Stimulated activated naive CD8-positive, alpha-beta T cell treated with anti-CD3 and anti-CD28 coated beads, Interleukin-15, Interleukin-2, amounts not matched to agents 100 U/mL and 50 U/mL, for 24 hours (primary cell): ENCODE measurements at places on chromosomes 3 and 15.

DNA sequence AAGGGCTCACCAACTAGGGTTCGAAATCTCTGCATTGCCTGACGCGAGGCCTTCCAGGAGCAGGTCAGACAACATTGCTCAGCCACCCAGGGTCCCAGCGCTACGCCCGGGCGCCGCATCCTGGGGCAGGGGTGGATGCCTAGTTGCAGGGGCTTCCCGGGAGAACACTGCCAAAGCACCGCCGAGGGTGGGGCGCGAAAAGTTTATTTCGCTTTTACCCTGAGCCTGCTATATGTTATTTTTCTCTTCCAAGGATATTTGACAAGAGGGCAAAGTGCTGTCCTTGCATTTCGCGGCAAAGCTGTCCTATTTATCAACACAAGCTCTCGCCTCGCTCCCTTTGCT lies 549 bp upstream of the SOX14 start:
- DNase-seq = no peak

DNA sequence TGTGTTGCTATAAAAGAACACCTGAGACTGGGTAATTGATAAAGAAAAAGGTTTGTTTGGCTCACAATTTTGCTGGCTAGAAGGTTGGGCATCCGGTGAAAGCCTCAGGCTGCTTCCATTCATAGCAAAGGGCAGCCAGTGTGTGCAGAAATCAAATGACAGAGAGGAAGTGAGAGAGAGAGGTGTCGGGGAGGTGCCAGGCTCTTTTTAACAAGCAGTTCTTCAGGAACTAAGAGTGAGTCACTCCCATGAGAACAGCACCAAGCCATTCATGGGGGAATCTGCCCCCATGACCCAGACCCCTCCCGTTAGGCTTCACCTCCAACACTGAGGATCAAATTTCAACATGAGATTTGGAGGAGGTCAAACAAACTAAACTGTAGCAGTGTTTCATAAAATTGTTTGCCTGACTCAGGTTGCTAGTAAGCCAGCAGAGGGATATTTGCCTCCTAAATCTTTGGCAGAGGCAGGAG lies 4.5 kb upstream of the PARP15 start:
- DNase-seq = peak; percentile 42

DNA sequence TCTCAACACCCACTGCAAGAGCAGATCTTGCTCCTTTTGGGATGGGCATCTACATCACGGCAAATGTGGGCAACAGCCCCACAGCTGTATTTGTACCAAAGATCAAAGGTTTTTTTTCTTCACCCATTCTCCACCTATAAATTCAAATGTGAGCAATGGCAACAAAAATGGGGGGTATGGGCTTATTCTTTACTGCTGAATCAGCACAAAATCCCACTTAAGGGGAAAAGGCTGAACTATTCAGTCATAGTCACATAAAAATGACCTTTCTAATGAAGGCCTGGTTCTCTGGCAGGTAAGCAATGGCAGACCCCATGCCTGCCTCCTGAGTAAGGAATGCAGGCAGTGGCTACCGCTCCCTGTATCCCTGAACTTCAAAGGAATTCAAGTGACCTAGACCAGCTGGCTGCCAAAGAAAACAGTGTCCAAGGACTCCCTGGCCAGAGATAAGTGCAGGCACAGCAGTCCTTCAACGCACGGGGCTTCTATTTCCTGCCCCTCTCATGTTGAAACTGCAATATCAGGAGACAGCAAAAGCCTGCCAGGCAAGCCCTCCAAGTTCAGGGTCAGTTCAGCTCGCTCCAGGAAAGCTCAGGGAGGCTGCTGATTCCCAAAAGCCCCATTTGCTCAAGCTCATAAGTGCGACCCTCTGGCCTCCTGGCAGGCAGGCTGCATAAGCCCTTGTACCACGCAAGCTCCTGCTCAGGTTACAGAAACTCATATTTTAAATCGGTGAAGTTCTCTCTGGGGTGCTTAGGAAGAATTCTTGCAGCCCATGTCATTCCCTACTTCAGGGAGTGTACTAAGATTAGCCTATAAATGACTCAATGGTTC lies 134.1 kb downstream of the PDZRN3 start:
- no peak for DNase-seq

- no peak for DNase-seq
Observed at GRCh38 chr3:49470714-49471420, 800 bp downstream of the DAG1 start.

GRCh38 chr3:148074946-148075345 lies 622.8 kb upstream of the AGTR1 start:
- no peak for DNase-seq

DNA sequence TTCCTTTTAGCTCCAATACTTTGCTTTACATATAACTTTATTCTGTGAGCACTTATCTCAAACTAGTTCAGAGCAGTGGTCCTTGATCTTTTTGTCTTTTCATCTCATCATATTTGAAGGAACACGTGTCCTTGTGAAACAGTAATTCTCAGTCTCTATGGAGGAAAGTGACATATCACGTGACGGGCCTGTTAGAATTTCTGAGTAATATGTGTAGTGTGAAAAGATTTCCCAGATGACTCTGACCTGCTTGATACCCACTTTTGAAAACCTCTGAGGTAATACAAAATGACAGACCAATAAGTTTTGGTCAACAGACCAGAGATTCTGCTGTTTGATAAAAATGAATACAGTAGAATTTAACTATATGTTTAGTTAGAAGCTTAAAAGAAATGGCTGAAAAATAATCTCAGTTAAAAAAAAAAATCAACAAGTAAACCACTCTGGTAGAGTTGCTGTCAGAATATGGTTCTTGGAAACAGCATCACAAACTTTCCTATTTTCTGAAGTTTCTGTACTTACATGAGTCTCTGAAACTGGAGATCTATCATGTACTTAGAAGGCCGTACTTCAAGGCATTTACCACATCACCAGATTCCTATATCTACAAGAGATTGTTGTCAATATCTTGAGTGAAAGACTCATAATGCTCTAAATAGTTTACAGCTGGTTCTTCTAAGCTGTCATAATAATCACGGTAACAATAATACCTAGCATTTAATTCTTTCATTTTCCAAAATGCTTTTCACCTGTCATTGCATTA lies 590.2 kb upstream of the TBL1XR1 start:
- DNase-seq = no peak

DNA sequence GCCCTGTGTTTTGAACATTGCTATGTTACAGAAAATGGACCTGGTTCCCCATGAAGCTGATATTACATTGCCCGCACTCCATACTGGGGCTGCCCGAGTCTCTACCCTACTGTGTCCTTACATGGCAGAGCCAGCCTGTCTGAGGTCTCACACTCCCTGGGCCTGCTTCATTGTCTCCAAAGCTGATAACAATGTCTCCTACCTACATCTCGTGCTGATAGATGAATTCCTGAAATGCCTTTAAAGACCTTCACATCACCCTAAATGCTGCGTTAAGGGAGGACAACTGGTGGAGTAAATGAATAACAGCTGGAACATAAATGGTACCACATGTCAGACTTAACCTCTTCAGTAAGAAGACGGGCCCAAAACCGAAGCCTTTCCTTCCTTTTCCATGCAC lies 62.9 kb upstream of the PTX3 start:
- DNase-seq = no peak

DNA sequence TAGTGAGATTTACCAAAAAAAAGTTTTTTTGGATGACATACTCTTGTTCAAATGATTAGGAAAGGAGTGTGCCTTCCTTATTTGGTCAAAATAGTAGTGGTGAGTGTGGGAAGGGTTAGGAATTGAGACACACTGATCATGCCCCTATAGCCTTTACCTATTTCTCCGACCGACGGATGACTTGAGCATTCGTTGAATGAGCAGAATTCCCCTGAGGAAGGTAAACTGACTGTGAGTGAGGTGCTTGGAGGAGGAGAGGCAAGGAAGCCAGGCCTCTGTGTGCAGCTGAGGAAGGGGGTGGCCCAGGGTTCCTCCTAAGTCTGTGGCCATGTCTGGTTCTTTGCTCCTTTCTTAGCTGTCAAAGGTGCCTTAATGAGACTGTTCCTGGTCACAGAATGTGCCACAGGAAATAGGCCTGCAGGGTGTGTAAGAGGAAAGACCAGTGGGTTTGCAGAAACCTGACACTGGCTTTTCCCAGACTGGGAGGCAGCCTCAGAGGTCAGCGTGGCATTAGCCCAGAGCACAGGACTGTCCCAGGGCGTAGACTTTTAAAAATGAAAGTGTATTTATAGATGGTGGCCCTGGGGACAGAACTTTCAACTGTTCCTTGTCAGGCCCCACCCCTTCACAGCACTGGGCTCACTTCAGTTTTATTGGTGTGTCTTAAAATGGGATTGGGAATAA lies 307.7 kb upstream of the C2CD4B start:
- DNase-seq = no peak

GRCh38 chr3:166199491-166199890 lies 362.3 kb upstream of the BCHE start:
- DNase-seq = no peak

DNA sequence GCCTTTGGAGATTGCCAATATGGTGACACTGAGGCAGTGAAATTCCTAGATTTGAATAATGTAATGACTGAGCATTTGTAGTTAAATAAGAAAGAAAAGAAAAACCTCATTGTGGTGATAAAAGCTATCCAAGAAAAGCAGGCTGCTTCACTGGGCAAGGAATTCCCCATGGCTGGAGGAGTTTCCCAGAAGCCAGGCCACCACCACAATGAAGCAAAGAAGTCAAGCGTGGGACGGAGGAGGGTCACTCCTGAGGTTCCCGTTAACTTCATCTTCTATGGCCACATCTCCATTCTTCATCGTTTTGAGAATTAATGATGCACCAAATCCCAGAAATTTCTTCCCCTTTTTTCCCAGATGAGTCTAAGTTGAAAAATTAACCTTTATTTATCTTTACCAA lies 185.8 kb upstream of the BCL6 start:
- DNase-seq = no peak

GRCh38 chr3:45126730-45127129 lies 19.4 kb downstream of the CDCP1 start:
- DNase-seq = no peak

DNA sequence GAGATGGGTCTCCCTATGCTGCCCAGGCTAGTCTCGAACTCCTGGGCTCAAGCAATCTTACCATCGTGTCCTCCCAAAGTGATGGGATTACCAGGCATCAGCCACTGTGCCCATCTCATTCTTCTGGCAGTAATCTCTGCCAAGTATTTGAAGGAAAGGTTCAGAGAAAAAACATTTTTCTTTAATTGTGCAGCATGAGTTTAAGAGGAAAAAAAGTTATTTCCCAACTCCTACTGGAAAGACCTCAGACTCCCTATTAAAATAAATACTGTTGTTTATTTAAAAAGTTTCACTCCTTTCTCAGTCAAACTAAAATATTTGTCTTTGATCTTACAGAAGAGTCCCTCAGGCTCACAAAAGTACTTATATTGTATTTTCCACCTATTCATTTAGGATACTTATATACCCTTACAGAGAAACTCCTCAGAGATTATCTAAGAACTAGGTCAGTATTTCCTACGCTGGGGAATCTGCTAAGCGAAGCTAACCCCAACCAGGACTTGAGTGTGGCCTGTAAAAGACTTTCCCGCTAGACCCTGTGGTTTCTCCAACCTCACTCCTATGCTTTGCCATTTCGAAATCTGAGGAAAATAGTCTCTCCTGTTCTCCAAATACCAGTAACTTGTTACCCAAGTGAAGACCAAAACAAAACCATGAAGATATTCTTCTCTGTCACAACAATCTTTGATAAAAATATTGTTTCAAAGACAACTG lies 28.7 kb downstream of the WWTR1 start:
- no peak for DNase-seq

DNA sequence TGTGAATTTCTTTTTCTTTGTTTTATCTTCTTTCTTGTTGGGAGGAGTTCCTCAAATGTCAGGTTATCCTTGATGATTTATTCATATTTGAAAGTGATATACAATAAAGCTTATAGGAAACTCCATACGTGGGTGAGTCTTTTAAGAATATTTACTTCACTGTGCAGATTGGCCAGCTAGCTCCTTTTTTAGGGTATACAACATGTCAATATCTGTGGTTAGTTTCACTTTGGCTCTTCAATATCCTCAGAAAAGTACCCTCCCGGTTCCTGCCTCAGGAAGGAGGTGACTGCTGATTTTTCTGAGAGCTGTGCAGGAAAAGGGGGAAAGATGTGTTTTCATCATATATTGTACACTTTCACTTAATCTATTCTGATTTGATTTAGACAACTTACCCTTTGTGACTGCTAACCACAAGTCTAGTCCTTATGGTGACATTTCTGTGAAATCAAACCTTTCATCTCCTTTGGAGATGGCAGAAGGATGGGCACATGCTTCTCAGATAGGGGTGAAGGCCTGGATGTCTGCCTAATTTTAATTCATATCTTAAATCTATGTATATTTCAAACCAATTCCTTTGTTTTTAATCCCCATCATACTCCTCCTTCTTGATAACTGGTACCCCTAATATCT lies 98.2 kb upstream of the NECTIN3 start:
- DNase-seq = no peak

- no peak for DNase-seq
Observed at GRCh38 chr3:89644716-89645115, 537.3 kb downstream of the EPHA3 start.
